Osteoblast (primary cell): ENCODE measurements at places on chromosomes 13 and 19. TPM values are rescaled to one million over a fixed set of nuclear protein-coding genes. Genes with fewer than 3 reads are reported as not detected.
A peak's percentile ranks its signal among the peaks of the same experiment; 100 is the strongest.

PSG6 gene
- not detected in 2 replicates for total RNA-seq

ZNF266 gene
- total RNA-seq = 9.4 and 12.1 TPM in 2 replicates

SPINT2 gene
- total RNA-seq = 1.8 and 2.2 TPM in 2 replicates

LYL1 gene
- 0.29 and 0.36 TPM in 2 replicates for total RNA-seq

GRCh38 chr13:100235311-100235901, 146.5 kb downstream of the PCCA start:
- H3K27ac ChIP-seq = no peak overlapping the region
- no peak overlapping the region for H3K4me3 ChIP-seq
- peaks cover 12% of the 10 kb centered on the region for H3K4me1 ChIP-seq
- H3K27me3 ChIP-seq = no peaks in the 10 kb centered on the region

- no peak overlapping the region for H3K4me3 ChIP-seq
- no peak overlapping the region for H3K27ac ChIP-seq
- peak; percentile 54 for DNase-seq
- no peaks in the 10 kb centered on the region for H3K27me3 ChIP-seq
- H3K4me1 ChIP-seq = no peaks in the 10 kb centered on the region
These were observed 815 bp downstream of the SPACA4 start for GRCh38 chr19:48607359-48607755.

DNA sequence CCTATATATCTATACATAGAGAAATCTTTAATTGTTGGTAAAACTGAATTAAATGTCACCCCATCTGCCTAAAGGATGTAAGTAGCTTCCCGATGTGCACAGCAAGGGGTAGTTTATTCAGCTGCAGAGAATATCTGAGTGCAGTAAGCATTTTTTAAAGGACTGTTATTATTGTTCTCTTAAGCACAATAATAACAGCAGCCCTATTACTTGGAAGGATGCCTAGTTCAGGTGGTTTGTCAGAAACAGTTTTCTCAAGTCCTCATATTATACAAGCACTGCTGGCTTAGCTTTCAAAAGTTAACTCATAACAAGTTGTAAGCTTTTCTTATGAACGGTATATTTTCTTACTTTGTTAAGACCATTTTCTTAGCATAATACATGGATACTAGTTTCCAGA, 142.6 kb downstream of the CRYL1 start:
- no peak overlapping the region for H3K4me3 ChIP-seq
- no peak overlapping the region for H3K27ac ChIP-seq
- DNase-seq = no peak
- H3K36me3 ChIP-seq = no peaks in the 10 kb centered on the region

- peak; percentile 64 for DNase-seq
- H3K36me3 ChIP-seq = peaks cover 39% of the 10 kb centered on the region
- H3K4me1 ChIP-seq = peaks cover 19% of the 10 kb centered on the region
- no peaks in the 10 kb centered on the region for H3K27me3 ChIP-seq
- no peak overlapping the region for H3K4me3 ChIP-seq
- peak overlapping the region; percentile 3 for H3K27ac ChIP-seq
These were observed 5.4 kb downstream of the AKAP8 start for GRCh38 chr19:15374105-15374651.

DNA sequence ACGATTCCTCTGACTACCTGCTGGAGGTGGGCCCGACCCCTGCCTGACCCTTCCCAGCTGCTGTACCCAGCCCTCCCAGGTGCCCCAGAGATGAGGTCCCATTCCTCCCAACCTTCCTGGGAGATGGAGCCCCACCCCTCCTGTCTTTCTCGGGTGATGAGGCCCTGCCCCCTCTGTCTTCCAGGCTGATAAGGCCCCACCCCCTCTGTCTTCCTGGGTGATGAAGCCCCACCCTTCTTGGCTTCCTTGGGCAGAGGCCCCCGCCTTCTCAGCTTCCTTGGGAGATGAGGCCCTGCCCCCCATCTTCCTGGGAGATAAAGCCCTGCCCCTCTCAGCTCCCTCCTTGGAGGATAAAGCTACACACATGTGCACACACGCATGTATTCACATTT, 47.9 kb downstream of the CERS4 start:
- DNase-seq = peak; percentile 51
- peaks cover 3% of the 10 kb centered on the region for H3K4me1 ChIP-seq

- no peaks in the 10 kb centered on the region for H3K36me3 ChIP-seq
- no peak overlapping the region for H3K4me3 ChIP-seq
- no peak overlapping the region for H3K27ac ChIP-seq
- no peaks in the 10 kb centered on the region for H3K4me1 ChIP-seq
- H3K27me3 ChIP-seq = no peaks in the 10 kb centered on the region
- no peak for DNase-seq
These were observed 1414.5 kb upstream of the PCDH9 start for GRCh38 chr13:68644611-68645010.

DNA sequence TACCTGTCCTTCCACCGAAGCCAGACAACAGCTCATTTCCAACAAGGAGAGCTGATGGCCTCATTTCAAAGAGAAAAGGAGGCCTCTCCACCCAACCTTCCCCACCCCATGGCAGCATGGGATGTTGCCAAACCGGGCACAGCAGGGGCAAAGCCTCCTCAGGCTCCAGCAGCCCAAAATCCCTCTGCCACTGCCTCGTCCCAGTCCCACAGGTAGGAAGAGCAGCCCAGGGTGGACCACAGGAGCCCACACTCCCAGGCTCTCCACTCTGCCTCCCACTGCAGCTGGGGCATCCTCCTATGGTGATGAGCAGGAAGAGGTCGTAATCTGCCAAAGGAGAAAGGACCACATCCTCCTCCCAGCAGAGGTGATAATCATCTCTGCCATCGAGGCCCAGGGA, 50.9 kb downstream of the PEPD start:
- H3K4me1 ChIP-seq = peaks cover 23% of the 10 kb centered on the region
- DNase-seq = peak; percentile 27
- H3K36me3 ChIP-seq = peaks cover 4% of the 10 kb centered on the region
- no peaks in the 10 kb centered on the region for H3K27me3 ChIP-seq

DNA sequence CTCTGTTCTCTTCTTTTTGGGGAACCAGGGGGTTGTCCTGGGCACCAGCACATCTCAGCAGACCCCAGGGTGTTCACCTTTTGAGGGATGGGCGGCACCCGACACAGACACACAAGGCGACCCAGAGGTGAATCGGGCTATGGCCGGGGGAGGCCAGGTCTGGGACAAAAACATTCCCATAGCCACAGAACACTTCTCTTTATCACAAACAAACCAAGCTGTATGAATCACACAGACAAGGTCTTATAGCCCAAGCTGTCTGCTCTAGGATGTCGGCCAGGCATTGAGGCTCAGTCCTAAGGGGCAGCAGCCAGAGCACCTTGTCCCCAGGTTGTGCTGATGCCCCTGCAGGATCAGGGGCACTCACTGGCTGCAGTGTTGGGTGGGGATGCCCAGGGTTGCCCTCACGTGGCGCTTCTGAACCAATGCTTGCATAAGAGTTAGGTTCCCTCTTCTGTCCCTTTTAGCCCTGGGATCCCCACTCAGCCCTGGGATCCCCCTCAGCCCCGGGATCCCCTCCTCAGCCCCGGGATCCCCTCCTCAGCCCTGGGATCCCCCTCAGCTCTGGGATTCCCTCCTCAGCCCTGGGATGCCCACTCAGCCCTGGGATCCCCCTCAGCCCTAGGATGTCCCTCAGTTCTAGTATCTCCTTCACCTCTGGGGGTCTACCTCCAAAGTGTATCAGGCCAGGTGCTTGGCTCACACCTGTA, 26.9 kb downstream of the MAU2 start:
- H3K27me3 ChIP-seq = no peaks in the 10 kb centered on the region
- H3K4me1 ChIP-seq = peaks cover 8% of the 10 kb centered on the region
- H3K27ac ChIP-seq = peak overlapping the region; percentile 28
- peak; percentile 90 for DNase-seq

DNA sequence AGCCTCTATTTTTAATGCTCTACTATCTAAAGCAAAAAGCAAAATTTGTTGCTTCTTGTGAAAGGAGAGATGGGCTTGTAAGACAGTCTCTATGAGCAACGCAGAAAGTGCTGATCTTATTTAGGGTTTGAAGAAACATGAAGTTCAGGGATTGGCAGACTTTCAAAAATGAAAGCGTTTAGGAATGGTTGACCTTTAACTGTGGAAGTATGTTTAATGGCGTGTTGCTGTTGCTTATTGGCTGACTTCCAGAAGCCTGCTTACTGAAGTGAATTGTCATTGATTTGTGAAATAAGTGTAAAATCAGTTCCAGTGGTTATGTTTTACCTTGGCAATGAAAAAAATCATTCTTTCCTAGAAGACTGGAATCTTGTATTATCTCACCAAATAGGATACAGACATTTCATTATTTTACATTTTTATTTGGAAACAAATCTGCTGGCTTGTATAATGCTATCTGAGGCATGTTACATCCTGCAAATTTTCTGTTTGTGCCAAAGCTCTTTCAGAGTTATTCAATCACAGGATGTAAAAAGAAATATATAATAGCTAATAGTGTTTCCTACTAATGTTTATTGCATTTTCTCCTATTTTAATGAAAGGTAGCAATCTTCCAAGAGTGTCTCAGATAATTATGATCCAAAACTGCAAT, 221.3 kb upstream of the SLITRK6 start:
- no peak overlapping the region for H3K4me3 ChIP-seq
- DNase-seq = no peak
- H3K4me1 ChIP-seq = no peaks in the 10 kb centered on the region
- no peaks in the 10 kb centered on the region for H3K36me3 ChIP-seq
- no peak overlapping the region for H3K27ac ChIP-seq

DNA sequence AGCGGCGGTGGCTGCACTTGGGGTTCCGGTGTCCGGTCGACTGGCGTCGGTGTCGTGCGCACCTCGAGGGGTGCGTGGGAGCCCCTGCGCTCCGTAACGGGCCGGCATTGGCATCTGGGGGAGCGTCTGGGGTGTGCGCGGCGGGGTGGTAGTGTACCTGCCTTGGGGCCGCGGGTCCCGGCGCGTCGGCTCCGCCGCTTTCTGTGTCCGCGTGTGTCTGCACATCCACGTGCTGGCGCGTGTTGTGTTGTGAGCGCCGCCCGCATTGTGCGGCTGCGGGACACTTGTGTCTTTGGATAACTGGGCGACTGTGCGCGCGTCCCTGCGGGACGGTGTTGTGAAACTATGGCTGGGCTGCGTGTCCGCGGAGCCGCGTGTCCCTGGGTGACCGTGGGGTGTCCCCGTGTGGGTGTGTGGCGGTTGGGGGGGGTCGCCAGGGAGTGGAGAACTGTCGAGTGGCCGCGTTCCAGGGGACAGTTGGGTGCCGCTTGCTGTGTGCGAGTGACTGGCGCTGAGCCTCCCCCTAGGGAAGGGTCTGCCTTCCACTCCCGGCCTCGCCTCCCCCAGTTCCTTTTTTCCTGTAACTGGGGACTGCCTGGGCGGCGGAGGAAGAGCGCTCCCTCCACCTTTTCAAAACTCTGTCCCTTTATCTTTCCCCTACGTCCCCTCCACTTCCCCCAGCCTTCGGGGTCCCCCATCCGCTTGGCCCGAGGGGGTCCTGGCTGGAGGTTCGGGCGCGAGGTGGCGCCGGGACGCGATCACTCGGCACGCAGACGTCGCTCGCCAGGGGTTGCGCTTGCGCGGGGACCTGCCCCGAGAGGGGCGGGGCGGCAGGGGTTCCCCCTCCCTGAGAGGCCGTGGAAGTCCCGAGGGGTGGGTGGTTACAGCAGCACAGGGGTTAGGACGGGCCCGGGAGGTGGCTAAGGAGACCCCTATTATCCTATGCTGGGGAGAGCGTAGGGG, 5.7 kb upstream of the NFIC start:
- H3K36me3 ChIP-seq = no peaks in the 10 kb centered on the region
- H3K27ac ChIP-seq = no peak overlapping the region
- DNase-seq = peak; percentile 97
- peaks cover 10% of the 10 kb centered on the region for H3K4me1 ChIP-seq
- peak overlapping the region; percentile 80 for H3K4me3 ChIP-seq

DNA sequence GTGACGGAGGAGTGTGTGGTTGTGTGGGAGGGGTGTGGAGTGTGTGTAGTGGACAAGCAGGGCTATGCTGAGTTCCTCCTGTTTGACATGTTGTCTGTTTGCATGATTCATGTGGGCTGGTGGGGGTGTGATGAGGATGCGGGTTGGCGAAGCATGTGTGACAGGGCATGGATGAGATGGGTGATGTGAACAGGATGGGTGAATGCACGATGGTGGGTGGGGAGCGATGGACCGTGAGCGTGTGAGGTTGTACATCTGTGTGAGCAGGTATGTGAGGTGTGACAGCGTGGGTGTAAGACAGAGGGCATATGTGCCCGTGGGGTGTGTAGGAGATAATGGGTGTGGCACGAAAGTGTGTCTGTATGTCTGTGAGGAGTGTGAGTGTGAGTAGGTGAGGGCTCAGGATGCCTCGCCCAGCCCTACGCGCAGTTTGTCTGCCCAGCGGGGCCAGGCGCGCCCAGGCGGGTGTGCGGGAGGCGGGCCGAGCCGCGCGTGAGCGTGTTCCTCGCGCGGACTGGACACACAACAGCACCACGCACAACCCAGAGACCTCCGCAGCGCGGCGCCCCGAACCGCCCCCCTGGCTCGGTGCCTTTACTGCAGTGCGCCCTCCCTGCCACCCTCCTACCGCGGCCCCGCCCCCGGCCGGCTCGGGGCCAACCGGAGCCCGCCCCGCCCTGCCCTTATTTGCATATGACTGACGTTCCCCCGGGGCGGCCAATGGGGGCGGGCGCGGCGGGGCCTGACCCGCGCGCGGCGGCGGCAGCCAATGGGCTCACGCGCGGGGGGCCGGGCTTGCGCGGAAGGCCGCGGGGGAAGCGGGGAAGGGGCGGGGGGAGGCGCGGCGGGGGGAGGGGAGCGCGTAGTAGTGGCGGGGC, 14.4 kb downstream of the CIC start:
- peak; percentile 100 for DNase-seq
- no peaks in the 10 kb centered on the region for H3K27me3 ChIP-seq
- H3K4me1 ChIP-seq = peaks cover 60% of the 10 kb centered on the region
- H3K4me3 ChIP-seq = peak overlapping the region; percentile 72
- peak overlapping the region; percentile 74 for H3K27ac ChIP-seq

DNA sequence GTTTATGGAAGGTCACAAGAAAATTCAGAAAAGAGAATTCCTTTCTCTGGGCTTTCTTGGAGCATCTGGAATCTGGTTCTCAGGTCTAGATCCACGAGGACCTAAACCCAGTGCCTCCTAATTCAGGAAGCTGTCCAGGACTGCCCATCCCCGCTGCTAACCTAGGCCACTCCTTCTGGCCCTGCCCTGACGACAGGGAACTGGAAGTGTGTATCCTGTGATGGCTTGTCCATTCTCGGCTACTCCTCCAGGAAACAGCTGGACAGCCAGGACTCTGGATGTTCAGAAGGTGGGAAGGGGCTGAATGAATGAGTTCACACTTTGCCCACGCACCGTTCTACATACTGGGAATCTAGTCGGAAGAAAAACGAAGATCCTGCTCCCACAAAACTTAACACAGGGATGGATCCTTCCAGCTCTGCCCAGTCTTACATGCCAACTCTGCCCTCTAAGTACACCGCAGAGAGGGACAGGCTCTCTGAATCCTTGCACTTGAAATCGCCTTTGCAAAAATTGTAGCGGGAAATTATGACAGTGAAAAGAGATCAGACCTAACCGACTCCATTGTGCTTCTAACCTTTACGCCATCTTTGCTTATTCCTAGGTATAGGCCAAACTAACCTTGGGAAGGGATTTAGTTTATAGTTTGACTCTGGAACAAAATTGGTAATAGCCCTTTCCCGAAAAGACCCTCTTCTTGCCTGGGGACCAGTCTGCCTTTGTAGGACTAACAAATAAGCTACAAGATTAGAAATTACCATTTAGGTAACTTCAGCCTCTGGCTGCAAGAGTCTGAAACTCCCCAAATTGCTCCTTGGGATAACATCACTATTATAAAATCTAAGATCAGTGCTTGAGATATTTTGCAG, 1.8 kb downstream of the LSM4 start:
- DNase-seq = peak; percentile 68
- H3K4me3 ChIP-seq = no peak overlapping the region
- peak overlapping the region; percentile 86 for H3K27ac ChIP-seq
- no peaks in the 10 kb centered on the region for H3K27me3 ChIP-seq
- peaks cover 3% of the 10 kb centered on the region for H3K36me3 ChIP-seq
